ENCODE measurements at places on chromosomes 3 and 15.

- DNase-seq, result no peak
Observed at GRCh38 chr15:97350813-97351212, 609.7 kb upstream of the ARRDC4 start.

DNA sequence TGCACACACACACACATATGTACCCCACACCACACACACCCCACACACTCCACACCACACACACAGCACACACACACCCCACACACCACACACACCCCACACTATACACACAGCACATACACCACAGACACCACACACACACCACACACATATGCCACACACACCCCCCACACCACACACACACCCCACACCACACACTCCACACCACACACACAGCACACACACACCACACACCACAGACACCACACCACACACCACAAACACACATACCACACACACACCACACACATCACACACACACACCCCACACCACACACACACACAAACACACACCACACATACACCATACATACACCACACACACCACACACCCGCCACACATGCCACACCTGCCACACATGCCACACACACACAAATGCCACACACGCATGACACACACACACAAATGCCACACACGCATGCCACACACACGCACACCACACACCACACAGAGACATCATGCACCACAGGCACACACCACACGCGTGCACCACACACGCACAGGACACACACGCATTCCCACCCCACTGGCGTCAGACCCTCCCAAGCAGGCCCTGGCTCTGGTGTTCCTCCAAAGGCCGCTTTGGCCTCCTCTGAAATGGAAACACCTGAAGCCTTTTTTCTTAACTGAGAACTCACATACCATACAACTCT is 15.7 kb downstream of the CHST13 start:
- DNase-seq, result no peak

DNA sequence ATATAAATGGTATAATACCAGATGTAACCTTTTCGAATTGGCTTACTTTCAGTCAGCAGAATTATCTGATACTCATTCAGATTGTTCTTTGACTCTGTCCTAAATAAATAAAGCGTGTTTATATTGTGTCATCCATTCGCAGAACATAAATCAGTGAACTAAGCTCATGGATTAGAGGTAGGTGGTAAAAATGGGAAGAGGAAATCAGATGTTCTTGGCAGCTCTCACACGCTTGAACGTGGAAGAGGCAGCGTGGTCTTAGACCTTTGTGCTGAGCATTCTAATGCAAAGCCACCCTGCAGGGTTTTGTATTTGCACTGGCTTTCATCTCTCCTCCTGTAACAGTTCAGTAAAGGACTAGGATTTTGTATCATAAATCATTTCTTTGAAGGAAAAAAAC is 441.4 kb downstream of the GABRG3 start:
- DNase-seq, result no peak

- no peak for DNase-seq
Observed at GRCh38 chr3:38379201-38379770, 32.7 kb downstream of the XYLB start.

DNA sequence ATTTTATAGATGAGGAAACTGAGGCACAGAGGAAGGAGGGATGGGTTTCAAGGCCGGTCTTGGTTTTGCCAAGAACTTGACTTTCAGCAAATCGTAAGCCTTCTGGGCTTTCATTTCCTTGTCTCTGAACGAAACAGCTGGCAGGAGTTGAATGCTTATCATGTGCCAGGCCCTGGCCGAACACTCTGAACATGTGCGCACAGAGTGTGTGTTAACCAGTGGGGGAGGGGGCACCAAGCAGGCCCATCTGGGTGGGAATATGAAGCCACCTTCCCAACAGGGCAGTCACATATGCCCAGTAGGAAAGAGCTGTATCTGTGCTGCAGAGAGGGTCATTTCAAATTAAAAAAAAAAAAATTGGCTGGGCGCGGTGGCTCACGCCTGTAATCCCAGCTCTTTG is 29.3 kb downstream of the ZNF710 start:
- no peak for DNase-seq

DNA sequence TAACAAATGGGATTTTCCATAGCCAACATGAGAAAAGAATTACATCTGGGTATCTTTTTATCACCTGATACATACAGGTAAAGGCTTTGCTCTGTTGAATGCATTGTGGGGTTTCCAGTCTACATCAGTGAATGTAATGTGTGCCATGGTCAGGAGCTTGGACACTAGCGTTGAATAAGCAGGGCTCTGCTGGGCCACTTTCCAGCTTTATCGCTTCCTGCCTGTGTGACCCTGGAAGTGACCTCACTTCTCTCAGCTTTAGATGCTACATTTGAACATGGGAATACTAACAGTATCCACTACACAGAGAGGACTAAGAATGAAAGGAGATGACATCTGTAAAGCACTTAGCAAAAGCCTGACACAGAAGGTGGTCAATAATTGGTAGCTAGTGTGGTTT is 40.1 kb downstream of the TTC23 start:
- no peak for DNase-seq

- DNase-seq, result no peak
Observed at GRCh38 chr15:99511866-99512661, 53.7 kb upstream of the MEF2A start.

- DNase-seq, result no peak
Observed at GRCh38 chr3:191263365-191263764, 64.3 kb downstream of the OSTN start.

GRCh38 chr3:59953104-59953503 is 903.3 kb upstream of the CFAP20DC start:
- no peak for DNase-seq

DNA sequence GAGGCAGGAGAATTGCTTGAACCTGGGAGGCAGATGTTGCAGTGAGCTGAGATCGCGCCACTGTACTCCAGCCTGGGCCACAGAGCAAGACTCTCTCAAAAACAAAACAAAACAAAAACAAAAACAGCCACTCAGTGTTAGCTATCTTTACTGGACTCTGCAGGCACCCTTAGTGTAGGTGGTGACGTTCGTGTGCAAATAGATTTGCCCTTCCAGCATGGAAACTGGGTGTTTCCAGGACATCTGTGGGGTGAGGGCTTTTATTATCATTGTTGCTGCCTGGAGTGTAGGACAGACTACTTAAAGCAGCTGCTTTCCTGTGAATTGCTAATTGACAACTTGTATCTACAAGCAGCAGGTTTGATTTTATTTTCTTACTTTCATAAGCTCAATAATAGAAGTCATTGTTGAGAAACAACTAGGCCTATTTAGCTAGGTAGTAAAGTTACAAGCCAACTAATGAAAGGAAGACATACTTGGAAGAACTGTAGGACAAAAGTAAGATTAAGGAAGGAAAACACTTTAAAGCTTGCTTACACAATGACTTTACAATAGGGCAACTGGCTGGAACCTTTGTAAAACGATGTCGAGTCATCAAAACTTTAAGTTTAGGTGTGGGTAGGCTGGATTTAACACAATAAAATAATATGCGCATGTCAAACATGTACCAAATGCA is 25.4 kb upstream of the SPPL2A start:
- DNase-seq, result no peak

DNA sequence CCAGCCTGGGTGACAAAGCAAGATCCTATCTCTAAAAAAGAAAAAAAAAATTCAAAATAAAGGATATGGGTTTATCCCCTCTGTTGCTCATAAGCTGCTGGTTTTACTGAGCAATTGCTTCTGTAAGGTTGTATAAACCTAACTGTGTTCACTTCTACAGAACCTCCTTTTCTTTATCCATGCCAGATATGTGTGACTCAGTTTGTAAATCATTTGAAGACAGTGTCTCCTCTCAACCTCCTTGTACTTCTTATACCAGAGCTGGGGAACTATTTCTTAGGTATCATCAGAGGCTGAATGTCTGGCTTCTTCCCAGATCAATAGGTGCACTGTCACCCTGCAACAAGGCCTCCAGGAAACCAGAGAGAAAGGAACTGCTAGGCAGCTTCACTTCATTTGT is 273.8 kb downstream of the CD47 start:
- DNase-seq, result no peak

GRCh38 chr15:84859144-84859543 is 25.3 kb upstream of the SLC28A1 start:
- DNase-seq, result no peak

- no peak for DNase-seq
Observed at GRCh38 chr3:40310705-40311104, 1.2 kb downstream of the EIF1B start.

DNA sequence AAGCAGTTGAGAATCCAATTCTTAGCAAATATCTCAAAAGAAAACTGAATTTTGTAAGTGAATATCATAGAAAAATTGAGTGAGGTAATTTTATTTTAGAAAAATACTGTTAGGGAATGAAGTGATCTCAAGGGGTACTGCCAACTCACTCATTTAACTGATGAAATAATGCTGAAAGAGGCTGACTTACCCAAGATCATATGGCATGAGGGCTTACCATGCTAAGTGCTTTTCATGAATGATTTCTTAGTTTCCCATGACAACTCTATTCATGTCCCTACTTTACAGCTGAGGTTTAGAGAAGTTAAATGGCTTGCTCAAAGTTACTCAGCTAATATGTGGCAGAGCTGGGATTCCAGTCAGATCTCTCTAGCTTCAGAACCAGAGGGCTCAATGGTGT is 30.6 kb downstream of the CCDC14 start:
- DNase-seq, result no peak

- no peak for DNase-seq
Observed at GRCh38 chr15:95446854-95447253, 883.6 kb upstream of the NR2F2 start.

GRCh38 chr3:142934128-142934886 is 29.2 kb downstream of the PAQR9 start:
- no peak for DNase-seq

GRCh38 chr15:60905587-60905986 is 323.5 kb downstream of the RORA start:
- no peak for DNase-seq

DNA sequence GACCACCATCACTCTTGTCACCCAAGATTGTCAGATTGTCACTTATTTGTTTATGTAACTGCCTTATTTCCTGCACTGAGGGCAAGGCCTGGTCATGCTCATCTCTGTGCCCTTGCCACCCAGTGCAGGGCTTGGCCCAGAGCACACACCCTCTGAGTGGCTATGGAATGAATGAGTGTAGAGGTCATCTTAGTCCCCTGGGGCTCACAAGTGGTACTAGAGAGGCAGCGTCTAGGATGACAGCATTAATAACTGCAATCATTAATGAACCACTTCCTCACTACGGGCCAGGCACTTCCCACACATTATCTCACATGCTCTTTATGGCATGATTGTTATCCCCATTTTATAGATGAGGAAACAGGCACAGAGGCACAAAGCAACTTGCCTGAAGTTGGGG is 117.0 kb downstream of the SMAD6 start:
- DNase-seq, result no peak

DNA sequence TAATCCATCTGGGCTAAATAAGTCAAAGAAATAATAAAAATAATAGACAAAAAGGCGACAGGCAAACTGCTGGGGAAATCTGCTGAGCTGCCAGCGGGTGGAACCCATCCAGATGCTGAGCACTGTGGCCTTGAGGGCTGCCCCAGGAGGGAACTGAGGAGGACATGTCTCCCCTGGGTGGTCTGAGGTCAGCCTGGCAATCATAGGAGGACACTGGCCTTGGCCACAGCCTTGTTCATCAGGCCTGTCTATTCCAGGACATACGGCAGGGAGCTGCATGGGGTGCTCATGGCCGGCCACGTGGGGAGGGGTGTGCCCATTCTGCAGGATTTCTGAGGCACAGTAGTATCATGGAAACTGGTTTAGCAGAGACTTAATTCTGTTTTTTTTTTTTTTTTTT is 21.5 kb upstream of the SNRPA1 start:
- no peak for DNase-seq

- DNase-seq, result no peak
Observed at GRCh38 chr3:25555695-25556437, 108.8 kb downstream of the TOP2B start.

DNA sequence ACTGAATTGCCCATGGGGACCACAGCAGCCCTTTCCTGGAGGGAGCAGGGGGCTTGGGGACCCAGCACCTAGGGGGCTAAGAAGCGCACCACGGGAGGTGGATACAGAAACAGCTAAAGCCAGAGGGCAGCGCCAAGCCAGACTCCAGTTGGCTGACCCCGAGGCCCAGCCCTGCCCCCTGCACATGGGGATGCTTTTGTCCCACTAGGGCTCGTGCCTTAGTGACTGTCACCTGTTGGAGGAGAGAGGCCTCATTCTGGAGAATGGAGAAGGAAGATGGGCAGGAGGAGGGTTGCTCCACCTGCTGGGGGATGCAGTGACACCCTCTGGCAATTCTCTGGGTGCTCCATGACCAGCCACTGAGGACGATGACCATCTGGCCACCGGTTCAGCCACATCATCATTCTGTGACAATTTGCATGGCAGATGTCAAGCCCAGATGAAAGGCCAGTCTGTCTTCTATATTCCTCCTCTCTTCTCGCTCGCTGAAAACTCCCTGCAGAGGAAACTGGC is 167.8 kb upstream of the TLE3 start:
- DNase-seq, result no peak

DNA sequence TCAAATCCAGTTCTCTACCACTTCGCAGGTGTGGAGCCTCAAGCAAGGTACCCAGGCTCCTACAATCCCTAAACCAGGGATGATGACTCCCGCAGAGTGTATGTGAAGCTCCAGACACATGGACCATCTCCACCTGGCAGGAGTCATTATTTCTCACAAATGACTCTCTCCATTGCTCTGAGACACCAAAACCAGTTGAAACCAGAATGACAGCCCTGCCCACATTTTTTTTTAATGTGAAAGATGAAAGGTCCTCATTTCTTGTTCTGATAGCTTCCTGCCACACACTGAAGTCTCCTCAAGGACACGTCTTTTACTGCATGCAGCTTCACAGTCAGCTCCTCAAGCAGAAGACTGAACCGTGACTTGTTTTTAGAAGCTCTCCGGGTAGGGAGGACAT is 61.4 kb upstream of the ZBTB38 start:
- no peak for DNase-seq

- DNase-seq, result no peak
Observed at GRCh38 chr15:30940359-30940758, 36.6 kb downstream of the FAN1 start.

GRCh38 chr3:42829083-42829627 is 19.9 kb downstream of the ACKR2 start:
- no peak for DNase-seq

- no peak for DNase-seq
Observed at GRCh38 chr3:144141074-144141473, 169.5 kb downstream of the DIPK2A start.

GRCh38 chr15:61907753-61908086 is 152.5 kb downstream of the VPS13C start:
- DNase-seq, result no peak

DNA sequence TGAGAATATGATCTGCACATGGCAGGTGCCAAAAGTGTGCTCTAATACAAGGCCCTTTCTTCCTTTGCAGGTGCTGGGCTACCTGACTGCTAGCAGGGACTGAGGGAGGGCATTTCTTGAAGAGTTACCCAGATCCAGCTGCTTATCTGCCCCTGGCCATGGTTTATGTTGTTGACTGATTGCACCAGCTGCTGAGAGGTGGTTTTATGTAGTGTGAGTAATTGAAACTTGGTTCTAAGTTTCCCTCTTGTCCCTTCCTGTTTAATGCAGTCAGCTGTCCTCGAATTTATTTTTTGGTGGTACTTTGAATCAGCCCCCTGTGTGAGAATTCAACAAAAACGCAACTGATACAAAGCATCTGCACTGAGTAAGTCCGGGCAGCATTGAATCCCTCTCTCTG is 288.3 kb upstream of the C2CD4B start:
- no peak for DNase-seq

- no peak for DNase-seq
Observed at GRCh38 chr3:108406661-108407206, 103.7 kb downstream of the MYH15 start.

Data from AG04449 (cell line).